Mucosa of gallbladder (tissue), 1 donor: ENCODE measurements at places on chromosomes 2 and 18.
A peak's percentile ranks its signal among the peaks of the same experiment; 100 is the strongest.

GRCh38 chr2:9003366-9003615 lies 193 bp downstream of the MBOAT2 start:
- no peak for DNase-seq

- peak; percentile 26 for DNase-seq
Measured at GRCh38 chr18:49730951-49731391, 82.4 kb downstream of the ACAA2 start.

- no peak for DNase-seq
Measured at GRCh38 chr2:33136566-33136965, 189.8 kb downstream of the LTBP1 start.

DNA sequence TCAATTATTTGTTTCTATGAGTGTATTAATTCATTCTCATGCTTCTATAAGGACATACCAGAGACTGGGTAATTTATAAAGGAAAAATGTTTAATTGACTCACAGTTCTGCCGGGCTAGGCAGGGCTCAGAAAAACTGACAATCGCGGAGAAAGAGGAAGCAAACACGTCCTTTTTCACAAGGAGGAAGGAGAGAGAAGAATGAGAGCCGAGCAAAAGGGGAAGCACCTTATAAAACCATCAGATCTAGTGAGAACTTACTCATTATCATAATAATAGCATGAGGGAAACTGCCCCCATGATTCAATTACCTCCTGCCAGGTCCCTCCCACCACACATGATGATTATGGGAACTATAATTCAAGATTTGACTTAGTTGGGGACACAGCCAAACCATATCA lies 294.0 kb downstream of the DSC3 start:
- no peak for DNase-seq

- DNase-seq = no peak
Measured at GRCh38 chr2:167475791-167476190, 587.5 kb downstream of the XIRP2 start.

DNA sequence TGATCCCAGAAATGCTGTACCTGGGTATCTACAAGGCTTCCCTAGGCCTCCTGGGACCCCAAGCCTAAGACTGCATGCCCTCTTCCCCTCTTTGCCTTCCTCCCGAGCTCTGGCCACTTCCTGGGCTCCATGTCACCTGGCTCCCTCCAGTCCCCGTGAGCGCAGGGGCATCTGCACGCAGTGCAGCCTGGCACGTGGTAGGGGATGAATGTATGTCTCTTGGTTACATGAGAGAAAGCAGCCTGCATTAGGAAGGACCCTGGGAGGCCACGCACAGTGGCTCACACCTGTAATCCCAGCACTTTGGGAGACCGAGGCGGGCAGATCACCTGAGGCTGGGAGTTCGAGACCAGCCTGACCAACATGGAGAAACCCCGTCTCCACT lies 15.8 kb downstream of the PASK start:
- DNase-seq = no peak

DNA sequence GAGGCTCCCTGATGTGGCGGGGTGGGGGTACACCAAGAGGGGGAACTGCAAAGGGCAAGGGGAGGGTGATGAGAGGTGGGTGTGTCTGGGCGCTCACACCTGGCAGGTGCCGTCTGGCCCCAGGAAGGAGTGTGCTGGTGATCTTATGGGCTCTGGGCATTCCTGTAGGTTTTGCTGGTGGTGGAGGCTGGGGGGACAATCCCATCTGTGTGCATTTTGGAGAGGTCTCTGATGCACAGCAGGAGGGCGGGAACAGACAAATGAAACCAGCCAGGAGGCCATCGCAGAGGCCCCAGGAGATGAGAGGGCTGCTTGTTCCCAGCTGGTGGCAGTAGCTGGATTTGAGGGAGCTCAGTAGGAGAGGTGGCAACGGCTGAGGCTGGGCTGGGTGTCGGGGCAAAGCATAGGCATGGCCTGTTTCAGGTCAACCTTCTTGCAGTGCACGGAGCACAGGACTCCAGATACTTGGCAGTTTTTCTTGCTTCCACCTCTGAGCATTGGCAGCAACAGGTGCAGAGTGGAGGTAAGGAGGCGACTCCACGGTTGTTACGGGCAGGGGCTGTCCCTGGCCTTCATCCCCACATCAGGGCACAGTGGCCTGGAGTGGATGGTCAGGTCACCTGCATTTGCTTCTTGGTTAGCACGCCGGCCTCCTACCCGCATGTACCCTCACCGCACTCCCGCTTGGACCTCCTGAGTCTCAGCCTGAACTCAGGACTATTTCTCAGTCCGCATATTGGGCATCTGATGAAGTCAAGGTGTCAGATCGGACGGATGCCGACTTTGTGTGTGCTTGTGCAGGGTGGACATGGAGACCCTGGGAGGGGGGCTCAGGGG lies 194.2 kb upstream of the HDAC4 start:
- no peak for DNase-seq

DNA sequence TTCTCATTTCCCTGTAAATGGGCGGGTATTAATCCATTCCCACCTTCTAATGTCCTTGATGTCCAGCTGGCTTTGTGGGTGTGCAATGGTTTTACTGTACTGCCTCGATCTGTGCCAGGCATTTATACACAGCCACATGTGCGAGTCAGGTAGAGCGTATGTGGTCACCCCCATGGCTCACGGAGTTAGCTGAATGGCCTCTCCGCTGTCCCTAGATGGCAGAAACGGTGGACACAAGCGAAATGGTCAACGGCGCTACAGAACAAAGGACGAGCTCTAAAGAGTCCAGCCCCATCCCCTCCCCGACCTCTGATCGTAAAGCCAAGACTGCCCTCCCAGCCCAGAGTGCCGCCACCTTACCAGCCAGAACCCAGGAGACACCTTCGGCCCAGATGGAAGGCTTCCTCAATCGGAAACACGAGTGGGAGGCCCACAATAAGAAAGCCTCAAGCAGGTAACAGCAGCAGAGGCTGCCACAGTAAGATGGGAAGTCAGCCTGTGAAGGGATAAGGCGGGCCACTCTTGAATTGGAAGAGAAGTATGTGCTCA lies 59.1 kb upstream of the EML6 start:
- no peak for DNase-seq

GRCh38 chr18:379681-380330 lies 112.0 kb upstream of the THOC1 start:
- DNase-seq = no peak

DNA sequence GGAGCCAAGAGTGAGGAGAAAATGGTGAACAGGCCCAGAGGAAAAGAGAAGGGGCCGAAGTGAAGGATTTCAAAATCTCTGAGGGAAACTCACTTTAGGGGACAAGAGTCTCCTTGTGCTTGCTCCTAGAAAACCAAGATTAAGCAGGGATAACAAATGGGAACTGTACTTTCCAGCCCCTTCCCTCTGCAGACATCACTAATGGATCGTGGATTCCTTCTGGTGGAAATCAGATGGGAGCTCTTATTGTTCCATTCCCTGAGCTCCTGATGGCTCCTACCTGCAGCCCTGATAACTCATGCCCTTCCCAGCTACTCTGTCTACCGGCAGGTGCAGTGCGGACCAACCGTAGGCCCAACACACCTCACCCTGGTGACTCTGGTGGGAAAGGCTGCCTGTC lies 20.6 kb upstream of the RESP18 start:
- DNase-seq = no peak

GRCh38 chr2:119734047-119734446 lies 25.7 kb upstream of the PTPN4 start:
- DNase-seq = no peak

- no peak for DNase-seq
Measured at GRCh38 chr2:79860228-79861058, 347.6 kb downstream of the CTNNA2 start.

DNA sequence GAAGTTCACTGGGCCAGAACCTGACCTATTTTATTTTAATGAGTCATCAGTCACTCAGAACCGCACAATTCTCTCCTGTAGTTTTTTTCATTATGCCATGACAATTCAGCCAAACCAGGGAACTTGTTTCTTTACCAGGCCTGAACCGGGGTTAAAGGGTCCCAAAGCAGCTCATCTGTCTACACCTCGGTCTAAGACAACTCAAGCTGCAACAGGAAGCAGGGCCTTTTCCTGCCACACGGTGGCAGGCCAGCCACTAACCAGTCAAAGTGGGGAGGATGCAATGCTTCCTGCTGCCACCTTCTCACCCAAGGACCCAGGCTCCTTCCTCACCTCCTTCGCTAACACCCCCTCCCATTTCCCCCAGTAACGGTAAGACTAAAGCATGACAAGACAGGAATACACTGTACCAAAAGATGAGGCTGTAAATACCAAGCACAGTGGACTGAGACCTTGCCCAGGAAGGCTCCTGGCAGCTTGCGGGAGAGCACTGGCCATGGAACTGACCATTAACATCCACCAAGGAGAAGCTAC lies 56.7 kb upstream of the ACKR3 start:
- peak; percentile 67 for DNase-seq

DNA sequence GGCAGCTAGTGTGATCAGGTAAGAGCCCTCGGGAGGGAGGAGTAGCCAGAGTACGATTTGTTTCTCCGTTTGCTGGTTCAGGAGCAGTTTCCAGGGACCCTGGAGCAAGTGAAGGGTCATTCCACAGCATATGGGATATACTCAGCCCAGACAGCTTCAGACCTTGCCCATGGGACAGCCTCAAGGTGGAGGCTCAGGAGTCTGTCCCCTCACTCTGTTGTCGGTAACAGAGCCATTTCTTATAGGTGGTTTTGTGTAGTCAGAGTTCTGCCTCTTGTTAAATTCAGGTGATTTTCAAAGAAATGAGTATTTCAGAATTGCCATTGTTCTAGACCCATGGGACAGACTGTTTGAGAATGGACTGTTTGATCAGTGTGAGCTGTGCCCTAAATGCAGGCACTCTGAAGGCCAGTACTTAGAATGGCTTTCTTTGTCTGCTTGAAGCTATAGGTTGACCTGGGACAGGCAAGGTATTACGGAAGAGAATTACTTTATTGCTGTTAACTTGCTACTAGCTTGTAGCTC lies 15.2 kb downstream of the FMNL2 start:
- DNase-seq = no peak

GRCh38 chr2:180015951-180016709 lies 9.0 kb upstream of the CWC22 start:
- no peak for DNase-seq

GRCh38 chr2:157173740-157174184 lies 83.7 kb upstream of the GALNT5 start:
- peak; percentile 47 for DNase-seq

DNA sequence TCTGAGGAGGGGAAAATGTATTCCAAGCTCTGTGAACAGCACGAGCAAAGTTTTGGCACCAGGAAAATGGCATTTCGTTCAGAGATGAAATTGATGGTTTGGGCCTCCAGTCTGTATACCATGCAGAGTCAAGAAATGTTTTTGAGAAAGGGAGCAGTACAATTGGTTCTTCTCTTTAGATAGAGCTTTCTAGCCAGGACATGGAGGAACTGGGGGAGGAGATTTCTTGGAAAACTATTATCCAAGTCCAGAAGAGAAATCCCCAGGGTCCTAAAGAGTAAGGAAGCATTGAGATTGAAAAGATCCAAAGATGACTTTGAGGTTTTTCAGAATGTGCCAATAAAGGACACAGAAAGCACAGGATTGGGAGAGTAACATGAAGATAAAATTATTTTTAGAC lies 432.4 kb downstream of the TNS1 start:
- DNase-seq = no peak

GRCh38 chr2:183892315-183892941 lies 705.9 kb upstream of the ZNF804A start:
- no peak for DNase-seq

DNA sequence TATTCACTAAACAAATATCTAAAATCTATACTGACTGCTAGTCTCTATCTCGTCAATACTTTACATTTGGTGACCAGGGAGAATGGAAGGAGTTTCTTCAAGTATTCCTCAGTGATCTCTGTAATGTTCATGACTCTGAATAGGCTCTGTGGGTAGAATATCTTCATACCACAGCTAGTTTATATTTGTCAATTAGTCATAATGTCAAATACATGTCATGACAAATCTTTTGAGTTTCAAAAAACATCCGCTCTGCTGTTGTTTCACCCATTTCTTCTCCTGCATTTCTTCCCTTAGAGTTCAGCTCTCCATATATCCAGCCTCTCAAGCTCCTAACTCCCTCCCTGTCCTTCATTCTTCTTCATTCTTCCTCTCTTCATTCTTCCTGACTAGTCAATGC lies 206.5 kb upstream of the FANCL start:
- DNase-seq = no peak

GRCh38 chr2:217286833-217287232 lies 427.0 kb upstream of the TNP1 start:
- DNase-seq = no peak

DNA sequence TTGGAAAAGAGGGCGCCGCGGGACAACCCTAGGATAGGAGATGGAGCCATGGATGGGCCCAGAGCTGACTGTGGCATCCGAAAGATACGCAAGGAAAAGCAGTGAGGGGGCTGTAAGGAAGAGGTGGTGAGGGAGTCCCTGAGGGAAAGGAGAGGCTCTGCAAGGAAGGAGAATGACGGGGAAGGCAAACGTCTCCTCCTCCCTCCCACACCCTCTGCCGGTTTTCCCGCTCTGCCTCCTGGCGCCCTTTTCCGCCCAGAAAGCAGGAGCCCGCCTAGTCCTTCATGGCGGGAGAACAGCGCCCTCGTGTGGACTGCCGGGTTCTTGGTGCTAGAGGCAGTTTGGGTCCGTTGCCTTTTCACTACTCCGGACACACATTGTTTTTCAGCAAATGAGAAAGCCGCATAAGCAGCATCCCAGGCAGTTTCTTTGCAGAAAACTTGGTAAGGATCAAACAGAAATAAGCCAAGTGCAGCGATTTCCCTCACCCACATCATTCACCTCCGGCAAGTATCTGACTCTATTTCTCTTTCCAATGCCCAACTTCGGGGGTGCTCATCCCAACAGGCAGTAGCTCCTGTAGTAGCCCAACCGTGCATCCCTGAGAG lies 200.4 kb downstream of the INO80D start:
- DNase-seq = peak; percentile 88

- no peak for DNase-seq
Measured at GRCh38 chr2:104254017-104254416, 599.9 kb upstream of the POU3F3 start.

DNA sequence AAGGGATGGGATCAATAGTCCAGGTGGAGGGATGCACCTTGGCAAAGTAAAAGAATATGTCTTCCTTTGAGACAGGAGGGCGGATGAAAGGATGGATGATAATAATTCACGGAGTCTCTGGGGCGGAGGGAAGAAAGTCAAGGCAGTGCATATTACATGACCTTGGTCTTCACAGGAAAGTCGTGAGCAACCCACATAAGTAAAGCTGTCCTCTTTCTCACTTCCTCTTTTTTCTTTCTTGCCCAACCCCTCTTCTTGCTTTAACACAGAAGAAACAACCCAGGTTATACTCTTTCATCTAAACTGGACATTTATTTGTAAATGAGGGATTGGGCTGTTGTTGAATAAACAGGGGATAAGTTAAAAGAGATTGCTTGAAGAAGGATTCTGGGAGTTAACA lies 168.7 kb upstream of the SKOR2 start:
- no peak for DNase-seq

GRCh38 chr2:126614524-126615227 lies 41.3 kb upstream of the GYPC start:
- DNase-seq = no peak

DNA sequence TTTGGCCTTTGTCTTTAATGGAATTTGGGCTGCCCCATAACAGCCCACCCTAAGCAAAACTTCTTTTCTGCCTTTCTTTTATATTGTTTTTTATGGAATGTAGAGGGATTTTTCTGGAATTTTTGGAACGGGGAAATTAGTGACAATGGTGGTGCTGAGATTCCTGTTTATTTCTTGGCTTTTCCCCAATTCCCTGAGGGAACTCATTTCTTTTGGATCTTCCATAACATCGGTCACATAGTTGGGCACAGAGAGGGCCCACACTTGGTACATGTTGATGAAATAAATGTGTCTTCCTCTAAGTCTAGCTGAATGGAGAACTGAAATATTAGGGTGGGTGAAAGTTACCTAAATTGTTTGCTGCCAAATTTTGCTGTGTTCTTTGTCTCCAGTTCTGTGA lies 191.6 kb upstream of the TNP1 start:
- no peak for DNase-seq
